Lower leg skin (tissue), 4 donors: ENCODE measurements at places on chromosomes 16 and 17. TPM values are rescaled to one million over a fixed set of nuclear protein-coding genes. Genes with fewer than 3 reads are reported as not detected.

DNA sequence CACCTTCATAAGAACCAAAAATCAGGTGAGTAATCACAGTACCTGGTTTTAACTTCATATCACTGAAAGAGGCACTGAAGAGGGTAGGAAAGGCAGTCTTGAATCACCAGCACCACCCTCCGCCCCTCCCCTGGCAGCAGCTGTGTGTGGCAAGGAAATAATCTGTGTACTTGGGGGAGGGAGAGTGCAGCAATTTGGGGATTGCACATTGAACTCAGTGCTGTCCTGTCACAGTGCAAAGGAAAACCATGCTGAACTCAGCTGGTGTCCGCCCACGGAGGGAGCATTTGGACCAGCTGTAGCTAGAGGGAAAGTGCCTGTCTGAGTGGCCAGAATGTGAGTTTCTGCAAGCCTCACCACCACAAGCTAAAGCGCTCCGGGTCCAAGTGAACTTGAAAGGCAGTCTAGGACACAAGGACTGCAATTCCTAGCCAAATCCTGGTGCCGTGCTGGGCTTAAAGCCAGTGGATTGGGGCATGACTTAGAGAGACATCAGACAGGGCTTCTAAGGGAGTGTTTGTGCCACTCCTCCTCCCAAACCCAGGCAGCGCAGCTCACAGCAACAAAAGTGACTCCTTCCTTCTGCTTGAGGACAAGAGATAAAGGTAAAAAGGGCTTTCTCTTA is 39.7 kb upstream of the ALDH3A1 start:
- no peak for DNase-seq

PYCARD gene
- total RNA-seq: 87.5 TPM

- no peak for DNase-seq
Observed at GRCh38 chr16:68445458-68445857, 2.9 kb downstream of the SMPD3 start.

GRCh38 chr16:49523435-49524159 is 150.0 kb downstream of the C16orf78 start:
- no peak for DNase-seq

ESRP2 gene
- 120 TPM for total RNA-seq

- no peak for DNase-seq
Observed at GRCh38 chr17:49703557-49704277, 4.0 kb downstream of the SLC35B1 start.

- DNase-seq: no peak
Observed at GRCh38 chr17:73589363-73589980, 54.8 kb downstream of the SDK2 start.
